ENCODE measurements at places on chromosomes 11 and 22. TPM values are rescaled to one million over a fixed set of nuclear protein-coding genes. Genes with fewer than 3 reads are reported as not detected.

Gene LMNTD2
- 14.7 TPM for total RNA-seq

- no peak for DNase-seq
Observed at GRCh38 chr11:70360211-70360610, 38.1 kb upstream of the CTTN start.

GRCh38 chr11:47003180-47003877 lies 66.8 kb downstream of the CSTPP1 start:
- peak; percentile 51 for DNase-seq

DNA sequence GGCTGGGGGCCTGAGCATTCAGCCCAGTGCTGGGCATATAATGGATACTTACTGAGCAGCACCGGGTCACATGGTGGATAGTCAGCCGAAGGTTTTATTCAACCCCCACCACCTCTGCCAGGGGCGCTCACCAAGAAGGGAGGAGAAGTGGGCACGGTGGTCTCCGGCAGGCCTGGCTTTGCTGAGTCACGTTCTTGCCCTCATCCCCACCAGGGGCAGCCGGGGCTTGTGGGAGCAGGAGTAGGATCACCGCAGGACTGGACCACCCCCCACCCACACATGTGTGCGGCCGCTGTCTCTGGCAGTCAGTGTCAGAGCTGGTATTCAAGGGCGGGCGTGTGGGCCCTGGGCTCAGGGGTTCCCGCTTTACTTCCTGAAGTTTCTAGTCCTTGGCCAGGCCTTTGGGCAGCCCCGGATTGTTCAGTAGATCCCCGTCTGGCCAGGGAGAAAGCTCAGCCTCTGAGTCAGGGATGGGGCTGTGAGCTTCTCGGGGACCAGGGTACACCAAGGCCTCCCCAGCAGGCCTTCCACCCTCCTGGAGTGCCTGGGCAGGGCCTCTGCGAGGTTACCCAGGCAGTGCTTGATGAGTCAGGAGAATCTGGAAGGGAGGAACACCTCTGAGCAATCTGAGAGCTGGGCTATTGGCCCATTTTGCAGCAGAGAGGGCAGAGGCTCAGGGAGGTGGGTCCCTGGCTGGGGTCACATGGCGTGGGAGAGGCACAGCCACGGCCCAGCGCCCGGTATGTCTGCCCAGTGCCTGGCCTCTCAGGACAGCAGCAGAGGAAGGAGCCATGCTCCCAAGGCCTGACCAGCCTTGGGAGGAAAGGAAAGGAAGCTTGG lies 60.6 kb downstream of the RTL6 start:
- peak; percentile 37 for DNase-seq

DNA sequence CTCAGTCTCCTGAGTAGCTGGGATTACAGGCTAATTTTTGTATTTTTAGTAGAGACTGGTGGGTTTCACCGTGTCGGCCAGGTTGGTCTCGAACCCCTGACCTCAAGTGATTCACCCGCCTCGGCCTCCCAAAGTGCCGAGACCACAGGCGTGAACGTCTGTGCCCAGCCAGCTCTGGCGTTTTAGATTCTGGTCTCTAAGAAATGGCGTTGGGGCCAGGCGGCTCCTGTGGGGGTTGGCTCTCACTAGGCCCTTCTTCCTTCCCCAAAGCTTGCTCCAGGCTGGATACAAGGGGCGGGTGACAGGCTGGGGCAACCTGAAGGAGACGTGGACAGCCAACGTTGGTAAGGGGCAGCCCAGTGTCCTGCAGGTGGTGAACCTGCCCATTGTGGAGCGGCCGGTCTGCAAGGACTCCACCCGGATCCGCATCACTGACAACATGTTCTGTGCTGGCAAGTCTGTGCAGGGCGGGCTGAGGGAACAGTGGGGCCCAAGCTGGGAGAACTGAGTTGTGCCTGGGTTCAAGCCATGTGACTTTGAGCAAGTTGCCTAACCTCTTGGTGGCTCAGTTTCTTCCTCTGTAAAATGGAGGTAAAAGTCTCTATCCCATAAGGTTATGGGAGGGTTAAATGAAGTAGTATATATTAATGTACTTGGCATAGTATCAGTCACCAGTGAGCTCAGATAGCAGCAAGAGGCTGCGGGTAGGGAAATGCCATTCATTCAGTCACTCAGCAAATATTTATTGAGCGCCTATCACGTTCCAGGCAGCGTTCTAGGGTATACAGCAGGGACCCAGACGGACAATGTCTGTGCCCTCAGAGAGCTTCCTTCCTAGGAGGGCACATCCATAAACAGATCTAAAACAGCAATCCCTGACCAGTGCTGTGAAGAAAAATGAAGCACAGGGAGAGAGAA lies 10.4 kb downstream of the F2 start:
- DNase-seq: no peak

Gene MFNG
- 14.4 TPM for total RNA-seq

DNA sequence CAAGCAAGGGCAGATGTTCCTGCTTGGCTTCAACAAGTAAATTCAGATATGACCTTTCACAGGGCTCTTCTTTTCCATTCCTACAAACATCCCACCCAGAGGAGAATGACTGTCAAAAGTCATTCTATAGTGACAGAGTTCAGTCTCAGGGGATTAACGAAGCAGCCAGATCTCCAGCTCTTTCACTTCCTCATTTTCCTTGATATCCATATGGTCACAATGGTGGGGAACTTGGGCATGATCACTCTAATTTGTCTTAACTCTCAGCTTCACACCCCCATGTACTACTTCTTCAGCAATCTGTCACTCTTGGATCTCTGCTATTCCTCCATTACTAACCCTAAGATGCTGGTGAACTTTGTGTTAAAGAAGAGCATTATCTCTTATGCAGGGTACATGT lies 15.0 kb upstream of the OR8B8 start:
- no peak for DNase-seq

Gene MISFA
- 2.2 TPM for total RNA-seq

Gene PHOX2A
- total RNA-seq: not detected

GRCh38 chr22:47340851-47341436 lies 578.5 kb downstream of the TBC1D22A start:
- no peak for DNase-seq

GRCh38 chr11:119372260-119373058 lies 9.0 kb downstream of the USP2 start:
- peak; percentile 44 for DNase-seq

DNA sequence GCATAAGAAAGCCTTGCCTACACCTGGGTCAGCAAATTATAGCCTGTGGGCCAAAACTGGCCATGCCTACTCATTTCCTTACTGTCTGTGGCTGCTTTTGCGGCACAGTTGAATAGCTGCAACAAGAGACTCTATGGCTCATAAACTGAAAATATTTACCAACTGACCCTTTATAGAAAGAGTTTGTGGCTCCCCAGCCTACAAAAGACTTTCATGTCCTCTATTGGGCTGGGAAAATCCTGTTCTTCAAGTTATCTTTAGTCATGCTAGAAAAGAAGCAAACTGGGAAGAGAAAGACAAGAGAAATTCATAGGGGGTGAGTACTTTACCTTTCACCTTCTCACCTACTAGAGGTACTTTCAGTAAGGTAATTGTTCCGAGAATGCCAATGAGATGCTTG lies 175.1 kb downstream of the SWAP70 start:
- DNase-seq: no peak

GRCh38 chr11:27187848-27188621 lies 147.4 kb downstream of the BBOX1 start:
- DNase-seq: no peak

DNA sequence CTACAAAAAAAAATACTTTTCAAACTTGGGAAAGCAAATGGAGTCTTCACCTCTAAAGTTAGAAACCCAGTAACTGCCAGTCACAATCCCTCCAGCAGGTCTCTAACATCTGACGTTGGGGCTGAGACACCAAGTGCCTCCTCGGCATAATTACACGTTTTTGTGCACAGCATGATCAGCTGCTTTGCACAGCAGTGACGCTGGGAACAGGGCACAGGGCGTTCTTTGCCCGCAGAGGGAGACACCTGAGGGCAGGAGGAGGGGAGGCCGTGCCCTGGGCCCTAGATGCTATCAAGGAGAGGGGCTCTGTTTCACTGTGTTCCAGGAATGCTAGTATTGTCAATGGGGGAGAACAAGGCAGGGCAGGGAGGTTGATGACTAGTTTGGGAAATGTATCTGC lies 120.1 kb downstream of the PARVA start:
- no peak for DNase-seq

DNA sequence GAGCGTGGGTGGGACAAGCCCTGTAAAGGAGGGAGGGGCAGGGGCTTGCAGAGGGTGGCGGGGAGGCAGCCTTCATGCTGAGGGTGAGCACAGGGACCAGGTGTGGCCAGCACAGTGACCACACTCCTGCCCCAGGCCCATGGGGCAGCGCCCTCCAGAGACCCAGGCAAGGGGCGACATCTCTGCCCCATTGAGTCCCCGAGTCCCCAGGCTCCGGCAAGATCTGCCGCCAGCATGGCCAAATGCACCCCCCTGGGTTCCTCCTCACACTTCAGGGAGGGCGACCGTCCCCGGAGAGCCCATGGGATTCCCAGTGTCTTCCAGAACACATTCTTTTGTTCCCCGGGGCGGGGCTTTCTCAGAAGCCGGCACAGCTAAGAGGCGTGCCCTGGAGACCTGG lies 362.5 kb downstream of the TBC1D22A start:
- no peak for DNase-seq

Gene MAPK11
- total RNA-seq: 2.3 TPM

GRCh38 chr11:74015919-74016684 lies 7.2 kb upstream of the UCP3 start:
- no peak for DNase-seq

GRCh38 chr11:11000579-11001283 lies 142.9 kb upstream of the ZBED5 start:
- DNase-seq: no peak

- peak; percentile 69 for DNase-seq
Observed at GRCh38 chr22:29716814-29717545, 2.8 kb upstream of the CABP7 start.

DNA sequence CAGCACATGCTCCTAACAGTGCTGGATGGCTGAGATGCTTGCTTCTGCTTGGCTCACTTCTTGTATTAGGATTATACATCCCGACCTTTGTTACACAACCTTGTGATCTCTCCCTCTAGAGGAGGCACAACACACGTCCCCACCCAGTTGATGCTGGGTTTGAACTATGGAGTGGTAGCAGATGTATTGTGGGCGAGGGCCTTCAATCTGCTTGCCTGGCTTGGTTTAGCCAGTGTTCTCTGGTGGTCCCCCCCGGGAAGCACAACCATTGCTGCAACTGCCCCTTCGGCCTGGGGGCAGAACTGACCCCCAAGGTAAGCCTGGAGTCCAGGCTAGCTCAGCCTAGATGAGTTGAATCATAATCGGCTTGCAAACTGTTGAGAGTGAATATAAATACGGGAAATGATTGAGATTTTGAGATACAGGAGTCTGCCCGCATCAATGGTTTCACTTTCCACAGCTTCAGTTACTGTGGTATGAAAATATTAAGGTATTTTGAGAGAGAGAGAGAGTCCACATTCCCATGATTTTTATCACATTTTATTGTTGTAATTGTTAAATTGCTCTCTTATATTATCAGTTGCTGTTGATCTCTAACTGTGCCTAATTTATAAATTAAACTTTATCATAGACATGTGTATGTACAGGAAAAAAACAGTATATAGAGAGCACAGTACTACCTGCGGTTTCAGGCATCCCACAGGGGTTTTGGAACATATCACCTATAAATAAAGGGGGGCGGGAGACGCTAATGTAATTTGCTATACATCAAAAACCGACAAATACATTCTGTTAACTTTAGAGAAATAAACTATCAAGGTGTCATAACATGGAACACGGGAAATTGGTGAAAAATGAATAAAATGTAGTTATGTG lies 482.0 kb upstream of the B3GAT1 start:
- DNase-seq: no peak

Gene SCARF2
- 3.1 TPM for total RNA-seq

- DNase-seq: no peak
Observed at GRCh38 chr22:23240639-23241389, 60.5 kb downstream of the BCR start.

Gene DBX1
- not detected for total RNA-seq

- DNase-seq: no peak
Observed at GRCh38 chr11:9642894-9643293, 21.0 kb upstream of the SWAP70 start.

DNA sequence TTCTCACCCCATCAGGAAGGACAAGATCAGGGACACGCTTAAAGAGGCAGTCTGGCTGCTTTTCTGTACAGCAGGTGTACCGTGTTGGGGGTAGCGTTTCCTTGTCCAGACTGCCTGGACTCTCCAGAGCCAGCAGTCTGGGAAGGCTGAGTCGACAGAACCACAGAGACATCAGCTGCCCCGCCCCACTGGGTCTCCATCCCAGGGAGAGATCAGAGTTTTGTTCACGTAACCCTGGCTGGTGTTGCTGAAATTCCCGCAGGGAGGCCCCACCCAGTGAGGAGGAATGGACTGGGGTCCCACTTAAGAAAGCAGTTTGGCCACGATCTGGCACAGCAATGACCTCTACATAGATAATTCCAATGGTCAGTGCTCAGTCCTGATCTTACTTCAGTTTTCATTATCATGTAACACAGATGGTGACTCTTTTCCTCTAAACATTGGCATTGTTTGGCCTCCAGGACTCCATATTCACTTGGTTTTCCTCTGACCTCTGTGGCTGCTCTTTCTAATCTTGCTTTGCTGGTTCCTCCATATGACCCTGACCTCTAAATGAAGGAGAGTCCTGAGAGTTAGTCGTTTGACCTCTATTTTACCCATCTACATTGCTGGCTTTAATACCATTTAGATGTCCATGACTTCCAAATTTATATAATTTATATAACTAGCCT lies 89.6 kb upstream of the LRRC55 start:
- DNase-seq: no peak

- no peak for DNase-seq
Observed at GRCh38 chr22:19694696-19695095, 19.6 kb upstream of the SEPTIN5 start.

- no peak for DNase-seq
Observed at GRCh38 chr22:22910272-22911240, 22.9 kb downstream of the IGLL5 start.

- no peak for DNase-seq
Observed at GRCh38 chr22:38291201-38291777, 18.5 kb upstream of the TMEM184B start.
